Endothelial cell (in vitro differentiated cells): ENCODE measurements at places on chromosomes 6 and 20.

DNA sequence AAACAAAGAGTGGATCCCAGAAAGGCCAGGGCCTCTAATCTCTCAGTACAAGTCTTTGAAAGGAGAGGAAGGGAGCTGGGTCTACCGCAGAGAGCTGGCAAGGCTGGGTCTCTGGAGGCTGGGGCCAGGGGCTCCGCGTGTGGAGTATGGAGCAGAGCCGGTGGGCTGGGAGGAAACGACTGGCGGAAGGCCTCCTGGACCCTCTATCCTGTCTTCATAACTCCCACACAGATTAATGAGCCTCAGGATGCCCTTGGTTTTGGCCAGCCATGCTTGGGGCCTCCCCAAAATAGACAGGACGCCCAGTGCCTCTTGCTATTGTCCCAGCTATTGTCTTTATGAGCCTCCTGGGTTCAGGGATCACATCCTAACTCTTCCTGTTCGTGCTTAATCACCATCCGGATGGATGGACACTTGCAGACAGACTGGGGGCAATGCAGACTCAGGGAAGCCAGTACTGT, 306.4 kb downstream of the DHX35 start:
- DNase-seq: no peak

DNA sequence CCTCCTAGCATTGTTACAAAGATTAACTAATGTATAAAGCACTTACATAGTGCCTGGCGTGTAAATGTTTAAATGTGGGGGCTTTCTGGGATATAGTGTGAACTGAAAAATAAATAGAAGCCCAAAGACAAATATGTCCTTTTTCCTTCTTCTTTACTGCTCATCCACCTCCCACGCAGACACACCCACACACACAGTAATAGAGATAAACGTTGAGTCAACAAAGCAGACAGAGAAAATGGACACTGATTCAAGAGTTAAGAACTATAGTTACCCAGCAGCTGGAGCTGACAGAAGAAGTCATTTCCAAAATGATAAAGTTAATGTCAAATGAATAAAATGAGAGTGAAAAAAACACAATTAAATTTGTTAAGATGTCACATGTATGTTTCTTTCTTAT, 68.3 kb downstream of the FHL5 start:
- DNase-seq: no peak

DNA sequence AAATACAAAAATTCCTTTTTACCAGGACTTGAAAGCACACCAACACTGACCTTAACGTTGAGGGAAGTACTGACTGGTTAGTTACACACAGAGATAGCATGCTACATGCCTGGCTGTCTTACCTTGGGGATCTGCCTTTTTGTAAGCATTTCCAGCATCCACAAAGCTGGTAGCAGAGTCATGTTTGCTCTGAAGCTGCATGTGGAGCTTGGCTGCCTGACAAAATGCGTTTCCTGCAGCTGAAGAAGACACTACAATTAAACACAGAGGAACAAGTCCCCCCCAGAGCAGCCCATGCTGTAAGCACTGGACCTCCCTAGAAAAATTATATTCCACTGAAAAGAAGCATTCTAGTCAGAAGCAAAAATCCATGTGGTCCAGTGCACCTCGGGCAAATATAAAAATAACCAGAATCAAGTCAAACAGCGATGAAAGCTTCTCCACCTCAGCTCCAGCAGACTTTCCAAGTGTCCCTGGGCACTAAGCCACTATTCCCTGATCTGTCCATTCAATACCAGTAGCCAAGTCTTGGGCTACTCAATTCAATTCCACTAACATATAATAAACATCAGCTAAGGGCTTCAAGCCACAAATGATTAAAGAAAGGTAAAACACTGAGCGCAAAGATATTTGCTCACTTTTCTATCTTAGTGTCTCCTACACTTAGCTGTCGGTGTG, 24.2 kb downstream of the NAPB start:
- no peak for DNase-seq

- peak; percentile 57 for DNase-seq
Measured at GRCh38 chr20:22248051-22248667, 336.2 kb downstream of the FOXA2 start.

DNA sequence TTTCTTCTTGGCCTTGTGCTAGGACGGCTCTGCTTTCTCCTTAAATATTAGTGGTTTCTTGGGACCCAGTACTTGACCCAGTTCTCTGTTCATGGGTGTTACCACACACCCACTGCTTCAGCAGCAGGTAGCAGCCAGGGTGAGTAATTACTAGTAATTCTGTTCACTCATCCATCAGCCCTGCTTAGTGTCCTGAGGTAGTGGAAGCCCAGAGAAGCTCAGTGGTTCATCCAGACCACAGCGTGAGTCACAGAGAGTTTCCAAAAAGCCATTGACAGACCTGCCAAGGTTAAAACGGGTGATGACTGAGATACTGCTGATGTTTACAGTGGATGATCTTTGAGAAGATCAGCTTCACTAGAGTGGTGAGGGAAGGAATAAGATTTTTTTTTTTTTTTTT, 51.7 kb upstream of the HINT3 start:
- DNase-seq: no peak

- DNase-seq: no peak
Measured at GRCh38 chr20:8990770-8991169, 78.1 kb upstream of the PLCB4 start.

GRCh38 chr6:141866731-141867497, 265.8 kb upstream of the GJE1 start:
- no peak for DNase-seq

DNA sequence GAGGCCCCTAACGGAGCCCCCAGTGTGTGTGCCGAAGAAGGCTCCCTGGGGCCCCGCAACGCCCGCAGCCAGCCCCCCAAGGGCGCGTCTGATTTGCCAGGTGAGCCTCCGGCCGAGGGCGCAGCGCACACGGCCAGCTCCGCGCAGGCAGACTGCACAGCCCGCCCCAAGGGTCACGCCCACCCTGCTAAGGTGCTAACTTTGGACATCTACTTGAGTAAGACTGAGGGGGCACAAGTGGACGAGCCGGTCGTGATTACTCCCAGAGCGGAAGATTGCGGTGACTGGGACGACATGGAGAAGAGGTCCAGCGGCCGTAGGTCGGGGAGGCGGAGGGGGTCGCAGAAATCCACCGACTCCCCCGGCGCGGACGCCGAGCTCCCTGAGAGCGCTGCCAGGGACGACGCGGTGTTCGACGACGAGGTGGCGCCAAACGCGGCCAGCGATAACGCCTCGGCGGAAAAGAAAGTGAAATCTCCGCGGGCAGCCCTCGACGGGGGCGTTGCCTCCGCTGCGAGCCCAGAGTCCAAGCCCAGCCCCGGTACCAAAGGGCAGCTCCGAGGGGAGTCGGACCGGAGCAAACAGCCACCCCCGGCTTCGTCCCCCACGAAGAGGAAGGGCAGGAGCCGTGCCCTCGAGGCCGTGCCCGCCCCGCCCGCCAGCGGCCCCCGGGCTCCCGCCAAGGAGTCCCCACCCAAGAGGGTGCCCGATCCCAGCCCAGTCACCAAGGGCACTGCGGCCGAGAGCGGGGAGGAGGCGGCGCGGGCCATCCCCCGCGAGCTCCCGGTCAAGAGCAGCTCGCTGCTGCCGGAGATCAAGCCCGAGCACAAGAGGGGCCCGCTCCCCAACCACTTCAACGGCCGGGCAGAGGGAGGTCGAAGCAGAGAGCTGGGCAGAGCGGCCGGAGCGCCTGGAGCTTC, 117.0 kb downstream of the RTN4IP1 start:
- DNase-seq: peak; percentile 52

- no peak for DNase-seq
Measured at GRCh38 chr6:15897063-15897876, 231.6 kb upstream of the MYLIP start.

DNA sequence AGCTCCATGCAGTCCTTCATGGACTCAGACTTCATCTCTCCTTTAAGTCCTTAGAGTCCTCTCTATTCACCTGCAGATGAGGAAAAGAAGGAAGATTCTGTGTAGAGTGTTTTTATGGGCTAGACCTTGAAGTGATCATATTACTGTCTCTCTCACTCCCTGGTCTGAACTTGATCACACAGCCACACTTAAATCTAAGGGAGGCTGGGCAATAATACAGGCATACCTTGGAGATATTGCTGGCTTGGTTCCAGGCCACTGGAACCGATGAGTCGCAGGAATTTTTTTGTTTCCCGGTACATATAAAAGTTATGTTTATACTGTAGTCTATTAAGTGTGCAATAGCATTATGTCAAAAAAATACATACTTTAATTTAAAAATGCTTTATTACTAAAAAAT, 59.2 kb upstream of the FOXO3 start:
- no peak for DNase-seq

DNA sequence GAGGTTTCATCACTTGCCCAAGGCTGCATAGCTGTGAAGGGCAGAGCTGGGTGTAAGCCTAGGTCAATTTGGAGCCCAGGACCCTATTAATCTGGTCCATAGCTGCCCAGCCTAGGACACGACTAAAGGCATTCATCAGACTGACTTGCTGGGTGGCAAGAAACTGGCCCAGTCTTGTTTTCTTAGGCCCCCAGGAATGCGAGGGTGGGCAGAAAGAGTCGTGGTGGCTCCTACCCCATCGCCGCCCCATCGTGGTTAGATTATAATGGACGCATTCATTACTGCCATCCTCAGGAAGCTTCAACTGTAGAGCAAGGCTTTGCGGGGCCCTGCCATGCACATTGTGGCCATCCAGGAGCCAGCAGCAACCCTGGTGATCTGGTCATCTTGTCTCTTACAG, 16.1 kb downstream of the DYNLRB1 start:
- DNase-seq: no peak

DNA sequence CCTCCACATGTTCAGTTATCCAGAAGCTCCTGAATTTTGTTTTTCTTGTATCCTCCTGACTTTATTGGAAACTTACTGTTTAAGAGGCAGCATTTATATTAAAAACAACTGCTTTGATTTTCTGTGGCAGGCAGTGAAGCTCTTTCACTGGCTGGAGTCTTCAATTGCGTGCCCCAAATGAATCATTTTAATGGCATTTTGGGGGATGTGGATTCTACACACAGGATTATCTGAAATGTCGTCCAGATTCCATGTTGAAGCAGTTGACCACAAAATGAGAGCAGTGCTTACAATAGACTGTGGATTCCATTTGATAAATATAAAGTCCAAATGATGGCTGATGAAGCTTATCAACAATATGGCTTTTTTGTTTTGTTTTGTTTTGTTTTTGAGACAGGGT, 41.0 kb upstream of the HIVEP1 start:
- no peak for DNase-seq

- no peak for DNase-seq
Measured at GRCh38 chr6:32484614-32484998, 44.9 kb downstream of the HLA-DRA start.

GRCh38 chr6:121274666-121275295, 59.5 kb downstream of the TBC1D32 start:
- no peak for DNase-seq

DNA sequence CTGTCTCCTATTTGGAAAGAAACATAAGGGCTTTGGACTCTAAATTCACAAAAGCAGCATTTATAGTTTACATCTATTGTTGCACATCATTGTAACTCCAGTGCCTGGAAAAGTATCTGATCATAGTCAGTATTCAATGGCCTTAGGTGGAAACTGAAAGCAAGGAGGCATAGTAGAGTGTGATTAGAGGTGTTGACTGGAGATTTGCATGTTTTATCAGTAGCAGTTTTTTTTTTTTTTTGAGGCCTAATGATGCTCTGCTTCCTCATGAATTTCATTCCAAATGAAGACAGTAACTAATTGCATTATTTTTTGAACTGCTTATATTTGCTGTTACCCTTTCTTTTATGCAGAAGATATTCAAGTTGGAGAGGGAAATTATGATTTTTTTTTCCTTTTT, 213.2 kb upstream of the FLRT3 start:
- DNase-seq: no peak

- DNase-seq: no peak
Measured at GRCh38 chr6:148811459-148811858, 64.6 kb downstream of the UST start.

GRCh38 chr6:39886871-39887270, 47.4 kb downstream of the MOCS1 start:
- no peak for DNase-seq

DNA sequence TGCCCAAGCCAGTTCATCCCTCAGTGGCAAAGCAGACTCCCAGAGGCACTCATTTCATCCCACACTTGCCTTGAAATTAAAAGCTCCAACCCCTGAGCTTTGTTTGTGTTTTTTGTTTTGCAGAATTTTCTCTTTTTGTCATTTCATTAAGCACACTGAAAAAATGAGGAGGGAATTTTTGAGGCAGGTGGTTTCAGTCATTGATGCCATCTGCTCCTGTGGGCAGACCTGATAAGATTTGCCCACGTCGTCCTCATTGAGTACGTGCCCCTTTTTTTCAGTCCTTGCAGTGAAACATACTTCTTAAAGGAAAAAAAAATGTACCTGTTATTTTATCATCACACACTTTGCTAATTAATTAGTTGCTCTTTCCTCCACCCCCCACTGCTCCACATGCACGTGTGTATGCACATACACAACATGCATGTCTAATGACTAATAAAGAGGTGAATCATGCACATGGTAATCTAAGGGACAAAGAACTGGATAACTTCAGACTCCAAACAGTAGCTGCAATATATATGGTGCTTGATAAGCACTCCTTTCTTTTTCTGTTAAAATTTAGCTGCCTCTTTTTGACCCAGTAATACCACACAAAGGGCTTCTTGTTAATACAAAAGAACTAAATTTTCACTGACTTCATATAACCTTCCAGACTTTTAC, 102.1 kb upstream of the TMEM181 start:
- DNase-seq: no peak

DNA sequence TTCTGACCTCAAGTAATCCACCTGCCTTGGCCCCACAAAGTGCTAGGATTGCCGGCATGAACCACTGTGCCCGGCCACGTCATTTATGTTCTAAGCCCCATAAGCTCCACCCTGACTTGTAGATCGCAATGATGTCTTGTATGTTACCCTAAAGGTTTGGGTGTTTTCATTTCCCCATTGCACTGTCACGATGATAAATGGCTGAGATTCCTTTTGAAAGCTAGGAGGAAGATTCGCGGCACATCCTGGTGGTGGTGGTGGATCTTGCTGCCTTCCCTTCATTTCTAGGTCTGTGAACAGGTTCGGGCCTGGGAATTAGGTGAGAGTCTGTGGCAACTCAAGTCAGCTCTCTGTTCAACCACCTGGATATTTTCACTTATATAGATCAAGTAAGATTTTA, 28.3 kb downstream of the MUC22 start:
- DNase-seq: no peak

- no peak for DNase-seq
Measured at GRCh38 chr6:103534095-103534494, 1325.6 kb downstream of the HACE1 start.

- no peak for DNase-seq
Measured at GRCh38 chr6:39213195-39213920, 15.9 kb downstream of the KCNK5 start.

- no peak for DNase-seq
Measured at GRCh38 chr20:8321001-8321400, 188.9 kb downstream of the PLCB1 start.
